ENCODE measurements at places on chromosomes 3 and 15.

DNA sequence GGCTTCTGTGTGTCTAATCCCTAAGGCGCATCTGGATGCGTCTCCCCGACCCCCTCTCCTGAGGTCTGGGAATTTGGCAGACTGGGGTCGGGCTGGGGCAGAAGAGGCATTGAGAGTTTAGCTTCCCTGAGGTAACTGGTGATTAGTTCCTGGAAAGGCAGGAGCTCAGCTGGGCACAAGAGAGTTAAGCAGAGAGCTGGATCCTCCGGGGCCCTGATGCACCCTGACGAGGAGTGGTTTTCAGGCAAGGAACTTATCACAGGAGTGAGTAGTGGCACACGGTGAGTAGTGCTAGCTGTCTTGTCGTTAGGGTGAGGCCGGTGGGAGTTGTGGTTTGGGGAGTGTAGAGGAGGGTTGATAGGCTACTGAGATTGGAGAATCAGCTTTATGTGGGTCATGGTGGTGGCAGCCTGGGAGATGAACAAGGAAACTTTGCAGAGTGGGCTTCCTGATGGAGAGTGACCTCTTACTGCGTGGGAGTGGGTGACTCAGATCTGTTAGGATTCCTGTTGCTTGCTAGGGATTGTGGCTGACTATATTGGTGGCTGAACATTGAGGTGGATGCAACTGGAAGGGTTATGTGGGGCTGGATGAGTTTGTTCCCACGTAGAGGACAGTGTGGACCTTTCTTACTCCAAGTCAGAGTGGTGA, 897 bp downstream of the RAD54L2 start:
- peak; percentile 74 for DNase-seq

DNA sequence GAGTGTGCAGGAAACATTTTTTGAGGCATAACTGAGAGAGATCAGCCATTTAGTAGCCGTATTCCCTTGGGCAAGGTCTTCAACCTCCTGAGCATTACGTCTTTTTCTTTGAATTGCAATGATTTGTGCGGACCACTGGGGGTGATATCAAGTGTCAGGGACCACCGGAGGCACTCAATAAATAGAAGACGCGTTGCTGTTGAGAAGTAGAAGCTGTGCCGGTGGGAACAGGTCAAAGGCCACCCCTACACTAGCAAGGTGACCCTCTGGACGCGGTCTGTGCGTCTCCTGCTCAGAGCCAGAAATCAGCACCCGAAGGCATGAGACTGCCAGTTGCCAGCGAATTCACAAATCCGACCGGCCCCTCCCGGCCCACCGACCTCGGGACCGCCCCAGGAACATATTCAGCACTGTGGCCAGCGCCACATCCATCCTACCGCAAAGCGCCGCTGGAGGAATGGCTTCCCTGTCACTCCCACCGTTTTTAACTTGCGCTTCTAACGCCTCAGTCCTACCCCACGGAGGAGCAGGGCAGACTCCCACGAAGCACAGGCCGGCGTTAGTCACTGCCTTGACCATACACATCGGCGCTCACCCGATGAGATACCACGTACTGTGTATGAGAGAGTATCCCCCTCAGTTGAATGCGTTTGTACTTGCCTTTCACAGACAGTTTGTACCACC, 1.4 kb upstream of the GHSR start:
- DNase-seq = peak; percentile 85

DNA sequence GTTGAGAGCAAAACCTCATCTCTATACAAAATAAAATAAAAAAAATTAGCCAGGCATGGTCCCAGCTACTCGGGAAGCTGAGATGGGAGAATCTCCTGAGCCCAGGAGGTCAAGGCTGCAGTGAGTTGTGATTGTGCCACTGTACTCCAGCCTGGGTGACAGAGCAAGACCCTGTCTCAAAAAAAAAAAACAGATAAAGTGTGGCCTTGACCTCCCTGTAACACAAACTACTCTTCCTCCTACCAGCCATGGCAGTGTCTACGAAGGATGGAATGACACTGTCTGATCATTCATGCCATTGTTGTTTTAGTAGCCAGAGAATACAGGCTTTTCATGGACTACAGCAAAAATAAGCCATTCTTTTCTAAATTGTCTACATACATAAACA, 117.1 kb upstream of the IQSEC1 start:
- DNase-seq = no peak

GRCh38 chr3:105397974-105398373, 31.3 kb downstream of the ALCAM start:
- no peak for DNase-seq

DNA sequence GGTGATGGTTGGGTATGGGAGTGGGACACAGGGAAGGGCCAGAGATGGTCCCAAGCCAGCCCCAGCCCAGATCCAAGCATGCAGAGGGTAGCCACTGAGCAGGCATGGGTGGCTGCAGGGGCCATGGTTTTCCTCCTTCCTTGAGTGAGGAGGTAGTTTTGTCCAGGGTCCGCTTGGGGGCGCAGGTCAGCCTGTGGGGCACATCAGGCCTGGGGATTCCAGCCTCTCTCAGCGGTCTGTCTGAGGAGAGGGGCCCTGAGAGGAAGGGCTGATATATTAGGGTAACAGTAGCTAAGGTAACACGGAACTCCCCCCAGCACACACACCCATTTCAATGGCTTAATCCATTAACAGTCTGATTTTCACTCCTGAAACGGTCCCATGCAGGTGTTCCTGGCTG, 22.7 kb upstream of the LCTL start:
- peak; percentile 66 for DNase-seq

DNA sequence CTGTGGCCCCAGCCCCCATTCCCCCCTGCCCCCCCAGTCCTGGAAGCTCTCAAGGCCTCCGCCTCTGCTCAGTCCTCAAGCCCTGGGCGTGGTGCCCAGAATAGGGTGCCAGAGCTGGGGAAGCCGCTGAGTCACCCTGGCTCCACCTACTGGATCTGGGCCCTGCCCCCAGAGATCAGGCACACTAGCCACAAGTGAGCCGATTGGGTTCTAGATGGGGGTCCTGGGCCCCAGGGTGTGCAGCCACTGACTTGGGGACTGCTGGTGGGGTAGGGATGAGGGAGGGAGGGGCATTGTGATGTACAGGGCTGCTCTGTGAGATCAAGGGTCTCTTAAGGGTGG, 5.7 kb downstream of the EIF4G1 start:
- no peak for DNase-seq

- no peak for DNase-seq
Measured at GRCh38 chr15:60460931-60461330, 18.0 kb downstream of the ICE2 start.

GRCh38 chr15:54566654-54567053, 588.4 kb downstream of the UNC13C start:
- DNase-seq = no peak

- no peak for DNase-seq
Measured at GRCh38 chr15:99511866-99512661, 53.7 kb upstream of the MEF2A start.

DNA sequence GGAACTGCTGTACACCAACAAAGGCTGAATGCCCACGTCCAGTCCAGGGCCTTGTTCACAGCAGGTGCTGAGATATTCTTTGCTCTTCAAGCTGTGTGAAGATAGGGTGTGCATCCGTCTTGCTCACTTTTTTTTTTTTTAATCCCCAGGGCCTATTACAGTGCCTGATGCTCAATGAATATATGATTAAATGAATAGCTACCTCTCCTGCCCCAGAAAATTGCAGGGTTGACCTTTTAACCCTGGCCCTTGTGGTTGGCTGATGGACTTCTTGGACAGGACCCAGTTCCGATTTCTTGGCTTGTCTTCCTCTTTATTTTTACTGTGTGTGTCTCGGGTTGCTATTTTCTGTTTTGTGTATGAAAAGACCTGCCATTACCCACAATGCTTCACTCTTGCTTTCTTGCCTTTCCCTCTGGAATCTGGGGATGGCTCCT, 2.9 kb upstream of the FYTTD1 start:
- DNase-seq = no peak

DNA sequence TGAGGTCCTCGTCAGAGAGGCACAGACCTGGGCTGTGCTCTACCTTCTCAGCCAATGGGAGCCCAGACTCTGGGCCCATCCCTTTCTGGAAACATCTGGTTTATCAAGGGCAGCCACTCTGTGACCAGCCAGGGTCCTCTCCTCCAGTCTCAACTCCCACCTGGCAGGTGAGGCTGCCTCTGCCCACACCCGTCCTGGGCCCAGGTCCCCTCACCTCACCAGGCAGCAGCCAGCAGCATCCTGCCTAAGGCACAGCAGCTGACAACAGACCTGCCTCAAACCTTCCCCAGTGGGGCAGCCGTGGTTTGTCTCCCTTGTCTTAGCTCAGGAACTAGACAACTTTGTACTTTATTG, 8.7 kb upstream of the VIPR1 start:
- peak; percentile 50 for DNase-seq

All from islet precursor cell (in vitro differentiated cells).